NCI-H187 (cell line): ENCODE measurements at places on chromosomes 16 and 17.

- DNase-seq: no peak
Observed at GRCh38 chr16:47847220-47847970, 308.4 kb downstream of the ABCC12 start.

- no peak for DNase-seq
Observed at GRCh38 chr16:84577034-84577803, 40.7 kb downstream of the COTL1 start.

- no peak for DNase-seq
Observed at GRCh38 chr16:370979-371514, 709 bp upstream of the MRPL28 start.

DNA sequence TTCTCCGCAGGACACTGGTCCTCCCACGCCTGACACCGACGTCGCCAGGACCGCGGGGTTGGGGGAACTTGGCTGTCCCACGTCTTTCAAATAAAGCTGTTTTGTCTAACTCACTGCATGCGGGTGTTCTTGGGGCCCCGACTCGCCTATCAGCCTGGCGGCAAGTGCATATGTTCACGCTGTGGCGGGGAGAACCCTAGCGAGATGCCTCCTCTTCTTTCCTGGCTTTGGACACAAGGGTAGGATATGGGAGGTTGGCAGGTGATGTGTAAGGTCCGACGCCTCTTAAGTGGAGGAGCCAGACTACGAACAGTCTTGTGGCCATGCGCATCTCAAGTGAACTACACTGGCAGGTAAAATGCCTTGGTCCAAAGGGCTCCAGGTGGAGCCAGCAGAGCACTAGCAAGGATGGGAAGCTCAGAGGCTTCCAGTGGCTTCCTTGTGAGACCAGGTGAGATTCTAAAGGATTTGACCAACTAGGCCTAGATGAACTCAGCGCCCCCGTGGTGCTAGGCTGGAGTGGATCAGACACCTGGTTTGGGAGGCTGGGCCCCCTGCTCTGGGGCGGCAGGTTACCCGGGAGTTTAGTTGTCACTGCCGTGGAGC lies 873 bp upstream of the RPS2 start:
- DNase-seq: no peak

DNA sequence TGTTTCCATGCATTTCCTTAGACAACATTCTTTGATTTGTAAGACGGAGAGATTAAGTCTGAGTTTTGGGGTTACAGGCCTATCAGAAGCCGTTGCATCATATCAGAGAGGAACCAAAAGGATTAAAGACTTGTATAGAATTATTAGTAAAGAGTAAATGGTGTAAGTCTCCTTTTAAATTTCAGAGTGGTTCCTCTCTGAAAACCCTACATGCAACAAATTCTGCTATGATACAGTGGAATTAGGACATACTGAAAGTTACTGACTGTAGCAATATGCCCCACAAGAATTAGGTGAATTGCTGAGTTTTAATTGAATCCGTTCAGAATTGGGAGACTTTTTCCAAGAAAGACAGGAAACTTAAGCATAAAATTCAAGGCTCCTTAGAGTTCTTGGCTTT lies 221.6 kb downstream of the FTO start:
- no peak for DNase-seq

- DNase-seq: no peak
Observed at GRCh38 chr16:53080345-53081031, 25.7 kb downstream of the CHD9 start.
